Mesothelial cell of epicardium (in vitro differentiated cells): ENCODE measurements at places on chromosomes 7 and 10. TPM values are rescaled to one million over a fixed set of nuclear protein-coding genes. Genes with fewer than 3 reads are reported as not detected.

- H3K36me3 ChIP-seq: peaks cover 6% of the 10 kb centered on the region
- H3K4me3 ChIP-seq: no peak overlapping the region
- H3K27ac ChIP-seq: no peak overlapping the region
- no peak for DNase-seq
- no peaks in the 10 kb centered on the region for H3K27me3 ChIP-seq
- peaks cover 2% of the 10 kb centered on the region for H3K4me1 ChIP-seq
These were observed 44.6 kb downstream of the PHTF2 start for GRCh38 chr7:77843194-77843593.

DNA sequence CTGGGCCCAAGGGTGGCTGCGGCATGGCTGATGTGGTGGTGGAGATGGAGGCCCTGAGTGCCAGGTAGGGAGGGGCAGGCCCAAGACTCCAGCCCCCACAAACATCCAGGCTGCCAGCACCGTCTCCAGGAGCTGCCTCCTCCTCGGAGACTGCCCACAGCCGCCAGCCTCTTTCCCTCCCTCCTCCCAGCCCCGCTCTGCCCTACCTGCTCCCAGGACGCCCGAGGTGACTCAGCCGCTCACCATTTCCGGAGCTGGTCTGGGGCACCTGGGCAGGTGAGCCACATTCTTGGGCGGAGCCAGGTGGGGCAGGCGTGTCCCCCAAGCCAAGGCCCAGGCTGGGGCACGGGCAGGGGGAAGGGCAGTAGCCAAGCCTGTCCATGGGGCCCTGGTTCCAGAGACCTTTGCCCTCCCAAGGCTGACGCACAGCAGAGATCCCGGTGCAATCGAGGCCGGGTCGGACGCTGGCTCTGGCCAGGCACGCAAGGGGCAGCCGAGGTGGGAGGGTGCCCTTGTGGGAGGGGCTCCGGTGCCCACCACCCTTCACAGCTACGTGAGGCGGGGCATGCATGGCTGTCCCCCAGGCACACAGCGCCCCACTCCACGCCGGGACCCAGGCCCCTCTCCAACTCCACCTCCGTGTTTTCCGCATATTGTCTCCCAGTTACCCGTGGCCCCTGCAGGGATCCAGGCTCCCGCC lies 8.8 kb downstream of the ADAP1 start:
- H3K4me3 ChIP-seq: no peak overlapping the region
- H3K27me3 ChIP-seq: peaks cover 19% of the 10 kb centered on the region
- no peak for DNase-seq
- no peak overlapping the region for H3K27ac ChIP-seq
- no peaks in the 10 kb centered on the region for H3K36me3 ChIP-seq
- no peaks in the 10 kb centered on the region for H3K4me1 ChIP-seq

GRCh38 chr10:60810437-60811182 lies 32.3 kb downstream of the CDK1 start:
- H3K27ac ChIP-seq: peak overlapping the region; percentile 53
- peaks cover 48% of the 10 kb centered on the region for H3K4me1 ChIP-seq
- H3K4me3 ChIP-seq: no peak overlapping the region
- H3K27me3 ChIP-seq: no peaks in the 10 kb centered on the region
- no peak for DNase-seq
- H3K36me3 ChIP-seq: no peaks in the 10 kb centered on the region

- H3K27me3 ChIP-seq: no peaks in the 10 kb centered on the region
- DNase-seq: no peak
- H3K4me1 ChIP-seq: peaks cover 63% of the 10 kb centered on the region
- no peak overlapping the region for H3K4me3 ChIP-seq
These were observed 392.9 kb downstream of the KCNMA1 start for GRCh38 chr10:77244746-77245145.

- peaks cover 64% of the 10 kb centered on the region for H3K27me3 ChIP-seq
- H3K4me3 ChIP-seq: no peak overlapping the region
- H3K4me1 ChIP-seq: peaks cover 4% of the 10 kb centered on the region
These were observed 24.3 kb upstream of the OPN4 start for GRCh38 chr10:86630079-86630478.

DNA sequence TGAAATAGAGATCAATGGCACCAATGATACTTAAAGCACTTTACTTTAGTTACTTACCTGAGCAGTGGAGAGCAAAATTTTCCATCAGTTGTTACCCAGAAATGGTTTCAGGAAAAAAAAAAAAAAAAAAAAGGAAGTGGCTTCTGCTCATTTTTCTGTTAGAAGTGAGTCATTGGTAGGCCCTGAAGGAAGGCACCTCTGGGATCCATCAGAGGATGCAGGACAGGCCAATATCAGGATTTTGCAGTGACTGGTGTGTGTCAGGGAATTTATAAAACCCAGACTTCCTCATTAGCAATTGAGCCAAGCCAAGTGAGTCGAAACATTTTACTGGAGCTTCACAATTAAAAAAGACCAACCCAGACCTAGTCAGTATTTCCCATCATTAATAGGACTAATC lies 2.3 kb upstream of the SMIM30 start:
- DNase-seq: no peak
- no peak overlapping the region for H3K4me3 ChIP-seq
- peaks cover 23% of the 10 kb centered on the region for H3K4me1 ChIP-seq
- H3K27ac ChIP-seq: no peak overlapping the region
- no peaks in the 10 kb centered on the region for H3K27me3 ChIP-seq

DNA sequence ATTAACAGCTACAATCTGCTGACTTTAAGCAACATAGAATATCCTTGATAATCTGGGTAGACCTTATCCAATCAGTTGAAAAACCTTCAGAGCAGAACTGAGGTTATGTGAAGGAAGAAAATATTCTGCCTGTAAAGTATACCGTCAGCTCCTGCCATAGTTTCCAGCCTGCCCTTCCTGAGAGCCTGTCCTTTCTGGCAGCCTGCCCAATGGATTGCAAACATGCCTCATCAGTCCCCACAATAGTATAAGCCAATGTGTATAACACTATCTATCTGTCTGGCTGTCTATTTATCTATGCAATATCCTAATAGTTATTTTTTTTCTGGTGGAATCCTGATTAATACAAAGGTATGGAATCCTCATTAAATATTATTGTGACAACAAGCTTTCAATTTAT lies 489.2 kb upstream of the KCND2 start:
- DNase-seq: peak; percentile 44
- no peaks in the 10 kb centered on the region for H3K36me3 ChIP-seq
- H3K4me3 ChIP-seq: no peak overlapping the region
- no peaks in the 10 kb centered on the region for H3K27me3 ChIP-seq
- H3K4me1 ChIP-seq: no peaks in the 10 kb centered on the region

DNA sequence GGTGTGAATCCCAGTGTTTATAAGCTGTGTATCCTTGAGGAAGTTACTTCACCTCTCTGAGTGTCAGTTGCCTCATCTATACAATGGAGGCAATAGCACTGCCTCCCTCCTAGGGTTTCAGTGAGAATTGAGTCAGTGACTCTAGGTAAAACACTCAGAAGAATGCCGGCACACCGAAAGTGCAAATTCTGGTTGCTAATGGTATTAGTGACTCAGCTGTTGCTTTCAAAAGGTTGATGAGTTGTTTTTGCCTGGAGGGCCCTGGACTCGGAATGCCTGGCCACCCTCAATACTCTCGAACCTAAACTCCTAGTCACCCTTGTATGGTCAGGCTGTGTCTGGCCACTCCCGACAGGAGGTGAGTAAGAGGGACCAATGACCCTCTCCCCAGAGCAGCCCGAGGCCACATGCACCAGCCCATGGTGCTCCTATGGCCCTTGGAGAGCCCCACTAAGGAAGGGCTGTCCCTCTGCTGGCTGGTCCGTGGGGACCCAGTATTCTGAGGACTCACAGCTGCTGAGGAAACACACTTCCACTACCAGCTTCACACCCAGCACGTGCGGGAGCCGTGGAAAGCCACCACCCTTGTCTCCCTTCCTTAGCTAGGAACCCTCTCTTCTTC lies 60.2 kb downstream of the CALML3 start:
- H3K27me3 ChIP-seq: no peaks in the 10 kb centered on the region
- H3K27ac ChIP-seq: peak overlapping the region; percentile 63
- peaks cover 5% of the 10 kb centered on the region for H3K36me3 ChIP-seq

DNA sequence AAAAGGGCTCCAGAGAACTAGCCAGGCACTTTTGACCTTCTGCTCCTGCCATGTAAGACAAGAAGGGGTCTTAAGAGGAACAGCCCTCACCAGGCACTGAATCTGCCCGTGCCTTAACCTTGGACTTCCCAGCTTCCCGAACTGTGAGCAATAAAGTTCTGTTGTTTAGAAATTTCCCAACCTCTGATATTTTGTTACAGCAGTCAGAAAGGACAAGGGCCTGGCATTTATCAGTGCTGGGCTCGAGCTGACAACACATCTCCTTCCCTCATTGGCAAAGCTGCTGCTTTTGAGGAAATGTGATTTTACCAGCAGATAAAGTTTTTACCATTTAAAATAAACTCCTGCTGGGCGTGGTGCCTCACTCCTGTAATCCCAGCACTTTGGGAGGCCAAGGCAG lies 103.5 kb downstream of the GPR26 start:
- peaks cover 2% of the 10 kb centered on the region for H3K4me1 ChIP-seq
- H3K4me3 ChIP-seq: no peak overlapping the region
- H3K27ac ChIP-seq: no peak overlapping the region
- peaks cover 27% of the 10 kb centered on the region for H3K27me3 ChIP-seq

- no peak overlapping the region for H3K27ac ChIP-seq
- H3K4me1 ChIP-seq: no peaks in the 10 kb centered on the region
- DNase-seq: no peak
These were observed 99.0 kb downstream of the PTPRE start for GRCh38 chr10:128005858-128006257.

DNA sequence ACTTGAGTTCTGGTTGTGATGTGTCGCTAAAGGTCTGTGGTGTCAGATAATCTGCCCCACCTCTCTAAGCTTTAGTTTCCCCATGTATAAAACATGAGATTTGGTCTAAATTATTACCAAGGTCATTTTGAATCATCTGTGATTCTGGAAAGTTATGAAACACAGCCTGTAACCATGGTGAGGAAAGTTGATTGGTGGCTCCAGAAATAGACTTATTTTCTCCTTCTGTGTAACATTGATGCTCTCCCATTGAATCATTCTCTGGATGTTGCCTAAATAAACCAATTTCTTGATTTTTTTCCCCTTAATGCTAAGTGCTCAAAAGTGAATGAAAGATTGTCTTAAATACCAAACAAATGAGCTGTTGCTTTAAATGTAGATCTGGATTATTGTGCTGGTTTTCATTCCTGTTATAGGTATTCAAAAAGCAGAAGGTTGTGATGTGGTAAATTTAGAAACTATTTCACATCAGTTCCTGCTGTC lies 30.0 kb upstream of the PCGF5 start:
- no peak overlapping the region for H3K4me3 ChIP-seq
- no peaks in the 10 kb centered on the region for H3K36me3 ChIP-seq
- no peaks in the 10 kb centered on the region for H3K4me1 ChIP-seq
- no peaks in the 10 kb centered on the region for H3K27me3 ChIP-seq
- DNase-seq: no peak
- no peak overlapping the region for H3K27ac ChIP-seq

DNA sequence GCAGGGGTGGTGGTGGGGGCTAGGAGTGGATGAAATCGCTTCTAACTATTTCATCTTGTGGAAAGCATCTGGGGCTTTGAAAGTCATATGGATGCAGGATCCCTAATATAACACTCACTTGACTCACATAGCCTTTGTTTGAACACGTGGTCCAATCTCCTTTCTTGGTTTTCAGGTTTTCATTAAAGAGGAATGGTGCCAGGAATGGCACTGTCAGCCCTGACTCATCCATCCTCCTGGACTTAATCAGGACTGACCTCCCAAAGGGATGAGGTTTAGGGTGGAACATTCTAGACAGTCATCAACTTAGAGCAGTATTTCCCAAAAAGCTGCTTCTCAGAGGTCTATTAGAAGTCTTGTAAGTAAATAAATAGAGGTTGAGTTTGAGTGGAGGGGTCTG lies 162.0 kb upstream of the PLXNA4 start:
- H3K4me1 ChIP-seq: peaks cover 11% of the 10 kb centered on the region
- peaks cover 44% of the 10 kb centered on the region for H3K27me3 ChIP-seq
- no peak overlapping the region for H3K4me3 ChIP-seq
- H3K27ac ChIP-seq: no peak overlapping the region
- no peaks in the 10 kb centered on the region for H3K36me3 ChIP-seq
- DNase-seq: no peak

DNA sequence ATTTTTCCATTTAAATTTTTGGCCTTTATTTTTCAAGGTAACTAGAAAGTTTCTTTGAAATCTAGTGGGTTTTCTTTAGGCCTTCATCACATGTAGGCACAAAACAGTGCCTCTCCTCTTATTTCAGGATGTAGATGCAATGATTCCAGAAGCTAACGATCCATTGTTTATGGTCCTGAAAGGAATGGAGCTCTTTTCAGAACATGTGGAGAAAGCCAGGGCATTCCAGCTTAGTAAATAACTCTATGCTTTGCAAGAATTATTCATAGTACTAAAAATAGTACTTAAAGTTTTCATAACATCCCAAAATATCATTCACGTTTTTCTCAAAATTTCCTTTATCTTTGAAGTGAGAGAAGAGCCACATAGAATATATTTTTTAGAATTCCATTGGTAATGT lies 91.3 kb downstream of the DYNC1I1 start:
- peaks cover 18% of the 10 kb centered on the region for H3K4me1 ChIP-seq
- no peak for DNase-seq
- no peak overlapping the region for H3K4me3 ChIP-seq
- no peak overlapping the region for H3K27ac ChIP-seq
- H3K36me3 ChIP-seq: no peaks in the 10 kb centered on the region
- no peaks in the 10 kb centered on the region for H3K27me3 ChIP-seq

DNA sequence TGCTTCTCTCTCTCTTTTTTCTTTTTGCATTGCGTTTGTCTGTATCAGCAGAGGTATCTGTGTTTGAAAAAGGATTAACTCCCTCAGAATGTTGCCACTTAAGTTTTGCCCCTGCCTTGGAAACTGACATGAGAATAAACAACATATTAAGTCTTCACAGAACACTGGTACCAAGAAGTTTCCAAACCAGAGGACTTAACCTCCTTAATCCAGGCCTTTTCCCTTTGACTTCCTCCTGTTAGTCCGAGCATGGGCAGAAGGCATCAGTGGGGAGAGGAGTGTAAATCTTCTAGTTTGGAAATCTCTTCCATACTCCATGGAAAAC lies 681.4 kb downstream of the LRMDA start:
- DNase-seq: no peak
- H3K36me3 ChIP-seq: no peaks in the 10 kb centered on the region
- H3K4me1 ChIP-seq: peaks cover 49% of the 10 kb centered on the region

- no peaks in the 10 kb centered on the region for H3K36me3 ChIP-seq
- H3K4me1 ChIP-seq: peaks cover 11% of the 10 kb centered on the region
- no peak overlapping the region for H3K4me3 ChIP-seq
- H3K27ac ChIP-seq: no peak overlapping the region
These were observed 12.3 kb upstream of the CTBP2 start for GRCh38 chr10:125172694-125173093.

GRCh38 chr10:33036670-33037069 lies 78.6 kb upstream of the ITGB1 start:
- H3K27me3 ChIP-seq: no peaks in the 10 kb centered on the region
- peaks cover 20% of the 10 kb centered on the region for H3K4me1 ChIP-seq
- no peak overlapping the region for H3K27ac ChIP-seq
- no peak overlapping the region for H3K4me3 ChIP-seq
- no peaks in the 10 kb centered on the region for H3K36me3 ChIP-seq

The TBATA gene
- total RNA-seq: not detected in 3 replicates

The MYPN gene
- total RNA-seq: not detected in 3 replicates

The INMT gene
- total RNA-seq: 3.3 to 4.3 TPM (median 3.4 TPM) in 3 replicates

The AKR1B15 gene
- total RNA-seq: 1.7 to 1.9 TPM (median 1.8 TPM) in 3 replicates
